NCI-H1436 treated with DMSO at 0.1 percent for 48 hours (cell line): ENCODE measurements at places on chromosomes 7 and 10.

GRCh38 chr10:90849956-90850749 lies 7.7 kb downstream of the HTR7 start:
- no peak for DNase-seq

DNA sequence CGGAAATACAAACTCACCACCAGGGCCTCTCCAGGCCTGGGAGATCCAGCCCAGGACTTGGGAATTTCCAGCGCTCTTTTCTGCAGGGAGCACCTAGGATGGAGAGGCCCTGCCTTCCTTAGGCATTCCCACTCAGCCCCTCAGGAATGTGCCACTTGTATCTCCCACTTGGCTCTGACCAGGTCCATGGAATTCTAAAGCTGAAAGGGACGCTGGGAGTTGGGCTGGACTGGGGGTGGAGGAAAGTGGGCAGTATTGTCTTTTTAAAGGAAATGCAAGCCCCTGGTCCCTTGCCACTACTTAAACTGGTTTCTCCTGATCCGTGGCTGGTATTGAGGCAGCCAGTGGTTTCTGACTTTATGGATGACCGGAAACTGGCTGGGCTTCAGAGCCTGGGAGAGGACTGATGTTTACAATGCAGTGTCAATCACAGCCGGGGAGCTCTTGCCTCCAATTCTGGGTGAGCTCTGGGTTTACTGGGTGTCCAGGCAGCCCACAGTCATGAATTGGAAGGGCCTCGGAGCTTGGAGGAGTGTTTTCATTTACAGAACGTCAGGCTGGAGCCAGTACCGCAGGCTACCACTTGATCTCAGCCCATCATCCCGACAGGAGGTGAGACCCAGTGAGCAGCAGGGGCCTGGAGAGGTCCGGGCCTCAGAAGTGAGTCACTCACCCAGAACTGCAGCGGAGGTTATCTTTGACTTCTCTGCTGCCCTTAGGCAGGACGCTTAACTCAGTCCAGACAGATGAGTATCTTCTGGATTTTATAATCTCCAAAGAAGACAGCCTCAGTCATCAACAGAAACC lies 27.3 kb downstream of the AGAP3 start:
- DNase-seq: no peak

- DNase-seq: no peak
Measured at GRCh38 chr7:132578050-132578370, 1.7 kb upstream of the PLXNA4 start.

- no peak for DNase-seq
Measured at GRCh38 chr7:95910341-95910740, 138.0 kb downstream of the DYNC1I1 start.

DNA sequence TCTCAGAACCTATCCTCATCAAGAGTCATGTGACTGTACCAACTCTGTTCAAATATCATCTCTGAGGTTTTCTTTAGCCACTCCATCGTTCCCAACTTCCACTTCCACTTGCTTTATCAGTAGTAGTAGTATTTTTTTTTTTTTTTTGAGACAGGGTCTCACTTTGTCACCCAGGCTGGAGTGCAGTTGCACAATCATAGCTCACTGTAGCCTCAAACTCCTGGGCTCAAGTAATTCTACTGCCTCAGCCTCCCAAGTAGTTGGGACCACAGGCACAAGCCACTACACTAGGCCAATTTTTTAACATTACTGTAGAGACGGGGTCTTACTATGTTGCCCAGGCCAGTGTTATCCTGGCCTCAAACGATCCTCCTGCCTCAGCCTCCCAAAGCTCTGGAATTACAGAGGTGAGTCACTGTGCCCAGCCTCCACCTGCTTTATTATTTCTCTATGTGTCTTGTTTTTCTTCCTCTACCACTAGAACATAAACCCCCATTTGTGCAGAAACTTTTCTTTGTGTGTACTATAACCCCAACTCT lies 5.9 kb downstream of the NCAPG2 start:
- no peak for DNase-seq

GRCh38 chr7:70415179-70415972 lies 716.6 kb upstream of the GALNT17 start:
- DNase-seq: no peak

GRCh38 chr7:19530261-19530660 lies 178.6 kb downstream of the POLR1F start:
- DNase-seq: no peak

GRCh38 chr7:5404421-5404826 lies 19.2 kb downstream of the TNRC18 start:
- no peak for DNase-seq

DNA sequence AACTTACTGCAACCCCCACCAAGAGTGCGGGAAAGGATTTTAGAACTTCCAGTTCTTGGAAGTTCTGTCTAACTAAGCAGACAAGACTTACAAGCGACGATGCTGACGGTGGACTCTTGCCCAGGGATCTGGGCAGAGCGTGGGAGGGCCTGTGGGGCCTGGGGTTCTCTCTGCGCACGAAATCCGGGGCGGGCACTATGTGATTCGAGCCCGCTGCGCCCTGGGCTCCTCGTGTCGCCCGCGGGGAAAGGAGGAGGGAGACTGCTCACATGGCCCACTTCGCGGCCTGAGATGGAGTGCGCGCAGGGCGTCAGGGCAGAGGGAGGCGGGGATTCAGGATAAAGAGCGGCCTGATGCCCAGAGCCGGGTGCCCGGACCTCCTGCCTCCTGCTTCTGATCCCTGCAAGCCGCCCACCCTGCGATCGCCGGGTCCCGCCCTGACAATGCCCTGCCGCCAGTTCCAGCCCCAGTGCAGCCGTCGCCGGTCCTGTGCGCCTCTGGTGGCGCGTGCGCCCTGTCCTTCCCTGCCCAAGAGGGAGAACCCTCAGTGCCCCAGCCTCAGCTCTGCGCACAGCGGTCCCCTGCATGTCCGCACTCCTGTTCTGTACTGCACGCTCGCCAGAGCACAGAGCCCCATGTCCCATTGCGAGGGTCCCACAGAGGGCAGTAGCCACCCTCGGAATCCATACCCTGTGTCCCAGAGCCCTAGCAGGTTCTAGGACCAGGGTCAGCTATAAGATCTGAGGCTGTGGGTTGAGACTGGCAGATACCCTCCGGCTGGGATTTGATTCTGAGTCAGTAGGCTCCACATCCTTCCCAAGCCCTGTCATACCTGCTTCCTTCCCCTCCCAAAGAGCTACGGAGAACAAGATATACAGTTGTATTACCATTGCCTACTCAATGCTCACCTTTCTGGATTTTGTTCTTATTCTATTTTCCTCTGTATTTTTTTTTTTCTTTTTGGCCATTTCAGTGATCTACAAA lies 99.4 kb upstream of the TMEM106B start:
- no peak for DNase-seq

GRCh38 chr7:143355450-143356385 lies 6.8 kb downstream of the FAM131B start:
- DNase-seq: no peak

- DNase-seq: no peak
Measured at GRCh38 chr10:118214776-118215175, 127.3 kb downstream of the FAM204A start.

DNA sequence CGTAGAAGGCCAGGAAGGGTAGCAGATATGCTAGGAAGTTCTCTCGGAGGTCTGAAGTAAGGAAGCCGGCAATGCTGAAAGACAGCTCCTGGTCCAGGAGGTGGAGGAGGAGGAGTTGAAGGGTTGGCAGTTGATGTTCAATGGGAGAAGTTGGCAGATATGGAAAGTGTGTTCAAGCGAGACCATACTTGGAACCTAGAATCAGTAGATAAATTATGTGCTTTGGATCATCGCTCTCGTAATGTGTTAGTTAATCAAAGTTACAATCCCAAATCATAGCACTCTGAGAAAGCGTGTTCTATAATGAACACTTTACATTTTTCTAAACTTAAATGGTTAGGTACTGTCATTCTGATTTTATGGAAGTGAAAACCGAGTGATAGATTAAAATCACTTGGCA lies 152.9 kb downstream of the CELF2 start:
- DNase-seq: no peak

DNA sequence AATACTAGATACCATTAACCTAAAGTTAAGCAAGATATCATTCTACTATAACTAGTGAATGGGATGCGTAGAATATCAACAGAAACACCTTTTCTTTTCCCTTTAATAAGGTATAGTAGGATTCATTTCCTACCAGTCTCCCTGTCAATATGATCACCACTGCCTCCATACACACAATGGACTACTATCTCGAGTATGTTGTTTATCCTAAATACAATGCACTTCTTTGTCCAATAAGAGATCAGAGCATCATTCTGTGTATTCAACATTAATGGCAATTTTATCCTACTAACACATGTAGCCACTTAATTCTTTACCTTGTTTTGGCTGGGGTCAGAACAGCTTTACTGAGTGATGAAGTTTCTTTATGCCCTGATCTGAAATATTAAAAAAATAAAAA lies 276.3 kb downstream of the TFEC start:
- no peak for DNase-seq

DNA sequence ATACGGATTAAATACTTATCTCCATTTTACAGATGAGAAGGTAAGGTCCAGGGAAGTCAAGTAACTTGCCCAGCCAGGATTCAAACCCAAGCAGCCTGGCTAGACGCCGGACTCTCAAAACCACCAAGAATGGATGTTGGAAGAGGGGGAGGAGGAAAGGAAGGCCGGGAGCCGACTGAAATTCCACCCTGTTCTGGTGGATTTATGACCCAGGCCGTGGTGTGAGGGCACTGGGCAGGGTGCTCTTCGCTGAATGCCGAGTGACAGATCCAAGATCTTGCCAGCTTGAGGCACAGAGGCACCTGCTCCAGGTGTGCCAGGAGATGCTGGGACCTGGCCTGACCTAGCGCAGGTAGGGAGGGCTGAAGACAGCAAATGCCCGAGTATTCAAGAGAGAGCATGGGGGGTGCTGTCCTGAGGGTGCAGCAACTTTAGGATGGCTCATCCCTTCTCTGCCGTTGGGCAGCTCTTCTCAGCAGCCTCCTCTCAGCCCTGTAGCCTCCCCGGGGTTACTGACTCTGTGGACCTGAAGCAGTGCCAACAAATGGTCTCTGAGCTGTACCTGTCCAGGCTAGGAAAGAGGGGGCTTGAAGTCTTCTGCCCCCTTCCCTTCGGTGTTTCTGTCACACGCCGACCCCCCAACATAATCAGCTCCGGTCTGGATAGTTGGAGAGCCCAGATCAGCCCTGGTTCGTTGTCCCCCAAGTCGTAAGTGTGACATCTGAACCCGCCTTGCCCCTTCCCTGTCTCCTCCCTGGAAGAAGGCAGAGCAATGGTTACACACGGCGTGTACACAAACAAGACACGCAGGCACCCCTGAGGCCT lies 713 bp downstream of the LOXL4 start:
- no peak for DNase-seq

DNA sequence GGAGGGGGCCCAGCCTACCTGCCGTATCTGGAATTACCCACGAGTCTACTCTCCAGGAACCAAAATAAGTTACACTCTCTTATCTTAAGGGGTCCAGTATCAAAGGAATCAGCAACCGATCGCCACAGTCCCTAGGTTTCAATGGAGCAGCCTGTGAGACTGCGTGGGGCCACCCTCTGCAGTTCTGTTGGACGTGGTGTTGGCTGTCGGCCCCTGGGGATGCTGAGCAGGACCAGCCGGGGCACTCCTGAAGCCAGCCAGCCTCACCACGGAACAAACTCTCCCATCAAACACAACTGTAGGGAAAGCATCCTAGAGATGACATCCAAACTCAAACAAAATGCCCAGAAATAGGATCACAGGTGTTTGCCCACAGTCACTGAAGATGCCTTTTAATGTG lies 25.5 kb upstream of the ABLIM1 start:
- no peak for DNase-seq

DNA sequence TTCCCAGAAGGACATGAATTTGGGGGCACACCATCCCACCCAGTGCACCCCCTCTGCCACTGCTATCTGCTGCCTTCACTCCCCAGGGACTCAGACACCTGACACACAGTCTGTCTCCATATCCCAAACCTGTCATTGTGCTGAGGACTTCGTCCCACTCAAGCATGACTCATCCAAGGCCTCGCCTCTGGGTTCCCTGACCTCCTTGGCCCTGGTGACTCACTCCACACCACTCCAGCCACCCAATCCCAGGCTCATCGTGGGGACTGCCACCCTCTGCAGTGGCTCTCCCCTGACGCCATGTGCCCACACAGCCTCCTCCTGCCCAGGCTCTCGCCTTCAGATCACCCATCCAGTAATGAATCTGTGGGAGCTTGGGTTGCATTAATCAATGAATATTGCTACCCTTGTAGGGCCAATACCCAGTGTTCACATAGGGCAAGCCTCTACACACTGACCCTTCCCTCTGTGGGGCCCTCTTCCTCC lies 6.6 kb upstream of the INSIG1 start:
- DNase-seq: no peak

DNA sequence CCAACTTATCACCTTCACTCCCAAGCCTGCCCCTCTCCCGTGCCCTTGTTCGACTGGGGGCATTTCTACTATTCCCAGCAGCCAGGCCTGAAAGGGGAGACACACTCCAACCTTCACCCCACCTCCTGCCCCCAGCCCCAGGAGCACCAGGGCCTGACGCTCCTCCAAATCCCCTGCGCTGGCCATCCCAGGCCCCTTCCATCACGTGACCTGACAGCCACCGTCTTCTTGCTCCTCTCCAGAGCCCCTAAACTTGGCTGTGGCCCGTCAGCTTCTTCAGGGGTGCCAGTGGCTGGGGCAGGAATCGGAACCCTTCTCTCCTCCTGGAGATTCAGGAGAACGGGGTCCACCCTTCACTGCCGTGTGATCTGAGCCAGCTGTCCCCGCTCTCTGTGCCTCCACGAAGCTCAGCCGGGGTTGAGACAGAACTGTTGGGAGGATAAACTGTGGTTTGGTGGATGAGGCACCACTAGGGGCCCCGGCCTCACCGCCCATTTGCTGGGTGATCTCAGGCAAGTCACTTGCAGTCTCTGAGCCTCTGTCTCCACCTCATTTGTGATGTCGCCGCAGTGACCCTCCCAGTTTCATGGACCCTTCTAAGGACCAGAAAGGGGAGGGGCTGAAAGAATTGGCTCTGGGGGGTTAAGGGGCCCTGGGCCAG lies 91.0 kb downstream of the MYL10 start:
- no peak for DNase-seq

DNA sequence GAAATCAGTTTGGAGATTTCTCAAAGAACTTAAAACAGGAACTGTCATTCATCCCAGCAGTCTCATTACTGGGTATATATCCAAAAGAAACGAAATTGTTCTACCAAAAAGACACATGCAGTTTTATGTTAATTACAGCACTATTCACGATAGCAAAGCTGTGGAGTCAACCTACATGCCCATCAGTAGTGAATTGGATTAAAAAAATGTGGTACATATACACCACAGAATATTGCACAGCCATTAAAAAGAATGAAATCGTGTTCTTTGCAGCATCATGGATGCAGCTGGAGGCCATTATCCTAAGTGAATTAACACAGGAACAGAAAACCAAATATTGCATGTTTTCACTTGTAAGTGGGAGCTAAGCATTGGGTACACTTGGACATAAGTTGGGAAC lies 158.9 kb downstream of the CDK14 start:
- no peak for DNase-seq

DNA sequence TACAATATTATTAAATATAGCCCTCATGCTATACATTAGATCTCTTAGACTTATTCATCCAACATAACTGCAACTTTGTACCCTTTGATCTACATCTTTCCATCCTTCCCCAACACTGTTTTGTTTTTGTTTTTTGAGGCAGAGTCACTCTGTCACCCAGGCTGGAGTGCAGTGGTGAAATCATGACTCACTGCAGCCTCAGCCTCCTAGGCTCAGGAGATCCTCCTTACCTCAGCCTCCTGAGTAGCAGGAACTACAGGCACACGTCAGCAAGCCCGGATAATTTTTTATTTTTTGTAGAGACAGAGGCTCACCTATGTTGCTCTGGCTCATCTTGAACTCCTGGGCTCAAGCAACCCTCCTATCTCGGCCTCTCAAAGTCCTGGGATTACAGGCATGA lies 53.3 kb downstream of the NT5C2 start:
- no peak for DNase-seq

GRCh38 chr10:63528084-63528744 lies 7.0 kb downstream of the REEP3 start:
- DNase-seq: no peak
